ENCODE measurements at places on chromosomes 7 and 10.

GRCh38 chr7:128708235-128708634 is 30.9 kb upstream of the CALU start:
- DNase-seq, result no peak

DNA sequence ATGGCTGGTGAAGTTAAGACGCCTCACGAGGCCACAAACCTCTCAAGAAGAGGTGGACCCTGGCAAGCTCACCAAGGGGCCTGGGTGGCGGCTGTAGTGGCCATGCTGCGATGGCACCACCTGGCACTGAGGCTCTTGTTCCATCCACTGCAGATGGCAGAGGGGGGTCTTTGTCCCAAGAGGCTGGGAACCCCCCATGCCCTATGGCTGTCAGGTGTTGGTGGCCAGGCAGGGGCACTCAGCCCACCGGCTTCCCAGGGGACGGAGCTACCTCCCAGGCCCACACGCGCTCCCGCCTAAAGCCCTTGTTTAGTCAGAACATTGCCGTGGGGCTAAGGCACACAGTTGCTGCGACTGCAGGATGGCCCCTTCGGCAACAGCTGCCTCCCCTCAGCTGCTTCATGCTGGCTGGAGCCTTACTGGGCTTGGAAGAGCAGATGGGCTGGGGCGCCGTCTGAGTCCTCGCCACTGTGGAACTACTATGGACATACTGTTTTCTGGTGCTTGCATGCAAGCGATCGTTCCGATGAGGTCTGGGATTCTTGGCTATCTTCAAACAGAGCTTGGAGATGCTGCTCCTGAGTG is 46.8 kb downstream of the DPYSL4 start:
- no peak for DNase-seq

GRCh38 chr10:86688398-86688921 is 20.1 kb downstream of the LDB3 start:
- no peak for DNase-seq

DNA sequence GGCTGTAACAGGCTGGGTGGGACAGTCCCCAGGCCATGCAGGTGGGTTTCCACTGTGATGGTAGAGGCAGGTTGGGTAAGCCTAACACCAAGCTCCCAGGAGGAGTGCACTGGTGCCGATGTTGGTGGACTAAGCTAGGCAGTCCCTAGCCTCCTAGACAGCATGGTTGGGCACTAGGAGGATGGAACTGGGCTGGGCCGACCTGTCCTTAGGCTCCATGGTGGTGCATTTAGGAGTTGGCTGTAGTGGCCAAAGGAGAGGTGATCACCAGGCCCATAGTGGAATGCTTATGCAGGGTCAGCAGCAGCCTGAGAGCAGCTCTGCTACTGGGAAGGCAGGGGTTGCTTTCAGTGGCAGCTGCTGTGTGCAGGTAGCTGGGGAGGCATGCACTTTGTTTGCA is 247.7 kb upstream of the CNTNAP2 start:
- DNase-seq, result no peak

DNA sequence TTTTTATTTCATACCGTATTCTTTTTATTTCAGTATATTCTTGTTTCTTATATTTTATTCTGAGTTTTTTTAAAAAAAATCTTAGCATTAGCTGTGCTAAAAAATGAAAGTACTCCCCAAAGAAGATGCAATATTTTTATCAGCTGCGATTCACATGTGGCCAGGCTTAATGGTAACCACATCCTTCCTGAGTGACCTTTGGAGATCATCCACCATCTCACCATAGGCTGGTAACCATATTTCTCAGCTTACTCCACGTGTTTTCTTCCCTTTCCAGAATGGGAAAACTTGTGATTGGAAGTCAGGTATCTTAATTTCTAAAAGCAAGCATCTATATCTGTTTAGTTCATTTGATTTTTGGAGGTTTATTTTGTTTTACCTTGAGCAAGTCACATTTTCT is 18.8 kb upstream of the LIPM start:
- DNase-seq, result no peak

- no peak for DNase-seq
These were observed 91.6 kb downstream of the AMPH start for GRCh38 chr7:38539477-38540081.

DNA sequence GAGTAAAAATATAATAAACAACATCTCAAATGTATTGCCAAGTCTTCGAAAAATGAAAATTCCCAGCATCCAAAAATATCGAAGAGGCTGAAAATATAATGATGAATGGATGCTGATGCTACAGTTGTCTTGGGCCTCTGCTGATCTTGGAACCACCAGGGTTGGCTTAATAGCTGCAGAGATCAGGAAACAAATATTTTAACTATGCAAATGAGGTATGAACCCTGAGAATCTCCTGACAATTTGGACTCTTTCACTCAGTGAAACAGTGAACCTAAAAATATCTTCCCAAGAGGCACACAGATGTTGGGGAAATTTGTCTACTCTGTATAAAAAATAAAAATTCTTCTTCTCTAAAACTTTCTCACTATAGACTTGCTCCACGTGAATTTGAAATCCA is 97.7 kb upstream of the EGFR start:
- DNase-seq, result no peak

- no peak for DNase-seq
These were observed 771.2 kb downstream of the NXPH1 start for GRCh38 chr7:9204571-9204970.

DNA sequence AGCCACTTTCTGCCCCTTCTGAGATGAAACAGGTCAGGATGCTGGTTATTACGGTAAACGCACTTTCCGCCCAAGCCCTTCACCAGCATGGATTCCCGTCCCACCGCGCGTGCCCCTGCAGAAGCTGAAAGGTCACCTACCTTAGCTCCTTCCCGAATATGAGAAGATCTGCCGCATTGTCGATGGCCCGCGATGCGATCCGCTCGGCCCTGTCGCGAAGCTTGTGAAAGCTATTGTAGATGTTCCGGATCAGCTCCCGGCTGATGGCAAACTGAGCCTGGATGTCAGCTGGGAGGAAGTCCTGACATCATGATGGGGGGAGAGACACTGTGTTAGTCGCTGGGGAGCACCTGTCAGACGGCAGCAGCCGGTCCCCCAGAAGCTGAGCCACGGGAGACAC is 22.1 kb downstream of the NUDT1 start:
- DNase-seq, result no peak

DNA sequence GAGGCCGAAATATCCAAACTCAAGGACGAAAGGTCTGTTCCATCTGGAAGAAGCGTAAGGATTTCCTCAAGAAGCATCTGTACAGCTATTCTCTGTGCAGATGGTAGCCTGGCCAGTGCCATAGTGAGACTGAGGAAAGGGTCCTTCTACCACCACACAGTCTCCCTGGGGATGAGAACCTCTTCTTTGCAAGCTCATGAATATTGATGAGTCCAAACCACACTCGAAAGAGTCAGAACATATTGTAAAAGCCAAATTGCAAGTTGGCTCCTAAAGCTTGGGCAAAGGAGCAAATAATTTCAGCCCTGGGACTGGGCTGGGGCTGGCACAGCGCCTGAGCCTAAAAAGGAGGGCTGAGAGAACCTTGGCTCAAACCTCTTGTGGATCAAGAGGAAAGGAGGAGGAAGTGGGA is 66.1 kb upstream of the PIP4K2A start:
- no peak for DNase-seq

DNA sequence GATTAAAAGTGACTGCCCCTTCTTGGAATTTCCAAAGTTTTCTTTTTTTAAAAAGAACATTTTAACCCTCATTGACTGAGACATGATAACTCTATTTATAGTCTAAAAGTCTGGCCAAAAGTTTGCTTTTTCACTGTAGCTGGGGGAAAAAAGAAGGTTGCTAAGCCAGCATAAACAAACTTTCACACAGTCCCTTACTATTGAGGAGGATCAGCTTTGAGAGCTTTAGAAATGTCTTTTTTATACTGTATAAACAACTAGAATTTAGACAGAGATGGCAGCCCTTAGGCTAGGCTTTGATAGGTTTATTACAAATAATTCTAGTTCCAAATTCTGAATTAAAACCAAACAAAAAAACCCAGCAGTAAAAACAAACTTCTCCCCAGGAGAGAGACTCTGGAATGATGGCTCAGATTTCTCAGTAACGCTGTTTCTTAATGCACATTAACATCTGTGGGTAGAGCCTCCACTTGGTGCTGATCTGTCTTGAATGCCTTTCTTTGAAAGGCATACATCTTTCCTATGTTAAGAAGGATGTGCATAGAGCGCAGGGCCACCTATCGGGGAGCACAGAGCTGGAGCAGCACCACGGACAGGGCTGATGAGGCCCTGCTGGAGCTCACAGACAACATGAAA is 100.9 kb upstream of the PDLIM1 start:
- no peak for DNase-seq

DNA sequence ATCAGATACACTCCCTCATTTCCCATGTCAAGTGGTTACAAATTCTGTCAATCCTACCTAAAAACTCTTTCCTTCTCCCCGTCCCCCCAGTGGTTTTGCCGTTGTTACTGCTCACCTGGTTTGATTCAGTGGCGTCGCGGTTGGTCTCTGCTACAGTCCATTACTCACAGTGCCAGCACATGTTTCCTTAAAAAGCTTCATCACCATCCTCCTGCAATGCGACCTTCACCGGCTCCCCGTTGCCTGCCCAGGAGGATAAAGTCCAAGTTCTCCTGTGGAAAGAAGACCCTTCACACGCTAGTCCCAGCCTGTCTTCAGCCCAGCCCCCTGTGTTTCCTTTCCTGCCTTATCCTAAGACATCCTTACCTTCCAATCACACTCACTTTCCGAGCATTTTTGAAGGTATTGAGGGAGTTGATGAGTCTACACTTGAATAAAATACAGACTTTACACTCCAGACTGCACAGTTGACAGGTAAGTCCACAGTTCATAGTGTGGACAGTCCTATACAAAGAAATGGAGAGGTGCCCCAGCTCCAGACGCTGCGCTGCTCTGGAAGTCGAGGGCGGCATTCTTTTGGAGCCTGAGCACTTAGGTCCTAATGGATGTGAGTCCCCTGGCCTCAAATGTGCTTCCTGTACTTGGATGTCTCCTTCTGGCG is 3.4 kb upstream of the LARP4B start:
- no peak for DNase-seq
